GM19239 (cell line): ENCODE measurements at places on chromosomes 6 and 20.

DNA sequence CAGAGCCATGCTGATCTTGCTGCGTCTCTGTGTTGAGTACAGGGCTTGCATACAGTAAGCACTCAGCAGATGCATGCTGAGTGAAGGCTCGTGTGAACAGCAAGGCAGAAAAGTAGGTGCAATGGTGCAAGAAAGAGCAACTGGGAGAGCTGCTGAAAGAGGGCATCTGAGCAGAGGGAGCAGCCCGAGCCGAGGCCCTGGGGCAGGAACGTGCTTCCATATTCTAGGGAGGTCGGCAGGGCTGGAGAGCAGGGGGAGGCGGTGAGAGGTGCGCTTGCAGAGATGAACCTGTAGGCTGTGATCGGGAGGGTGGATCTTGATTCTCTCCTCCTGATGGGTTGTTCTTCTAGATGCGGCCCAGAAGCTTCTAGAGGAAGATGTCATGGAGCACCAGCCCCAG lies 26.4 kb upstream of the STX16 start:
- no peak for DNase-seq

DNA sequence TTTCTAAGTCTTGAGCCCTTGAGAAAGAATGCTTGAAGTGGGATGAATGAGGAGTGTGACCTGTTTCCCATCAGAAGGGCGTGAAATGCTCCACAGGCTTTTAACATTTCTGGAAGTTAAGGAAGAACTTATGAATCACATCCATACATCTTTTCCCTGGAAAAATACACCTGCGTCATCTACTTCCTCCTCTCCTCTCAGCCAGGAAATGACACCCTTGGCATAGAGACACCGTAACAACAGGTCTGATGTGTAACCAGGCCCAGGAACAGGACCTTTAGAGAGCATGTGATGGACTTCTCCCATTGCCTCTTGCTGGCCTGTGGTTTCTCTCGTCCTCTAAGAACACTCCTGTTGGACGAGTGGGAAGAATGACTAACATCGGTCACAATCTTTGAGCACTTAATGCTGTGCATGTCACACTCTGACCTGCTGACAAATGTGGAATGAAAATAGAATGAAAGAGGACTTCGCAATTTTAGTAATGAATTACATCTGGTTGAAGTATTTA lies 28.5 kb upstream of the CITED2 start:
- no peak for DNase-seq

DNA sequence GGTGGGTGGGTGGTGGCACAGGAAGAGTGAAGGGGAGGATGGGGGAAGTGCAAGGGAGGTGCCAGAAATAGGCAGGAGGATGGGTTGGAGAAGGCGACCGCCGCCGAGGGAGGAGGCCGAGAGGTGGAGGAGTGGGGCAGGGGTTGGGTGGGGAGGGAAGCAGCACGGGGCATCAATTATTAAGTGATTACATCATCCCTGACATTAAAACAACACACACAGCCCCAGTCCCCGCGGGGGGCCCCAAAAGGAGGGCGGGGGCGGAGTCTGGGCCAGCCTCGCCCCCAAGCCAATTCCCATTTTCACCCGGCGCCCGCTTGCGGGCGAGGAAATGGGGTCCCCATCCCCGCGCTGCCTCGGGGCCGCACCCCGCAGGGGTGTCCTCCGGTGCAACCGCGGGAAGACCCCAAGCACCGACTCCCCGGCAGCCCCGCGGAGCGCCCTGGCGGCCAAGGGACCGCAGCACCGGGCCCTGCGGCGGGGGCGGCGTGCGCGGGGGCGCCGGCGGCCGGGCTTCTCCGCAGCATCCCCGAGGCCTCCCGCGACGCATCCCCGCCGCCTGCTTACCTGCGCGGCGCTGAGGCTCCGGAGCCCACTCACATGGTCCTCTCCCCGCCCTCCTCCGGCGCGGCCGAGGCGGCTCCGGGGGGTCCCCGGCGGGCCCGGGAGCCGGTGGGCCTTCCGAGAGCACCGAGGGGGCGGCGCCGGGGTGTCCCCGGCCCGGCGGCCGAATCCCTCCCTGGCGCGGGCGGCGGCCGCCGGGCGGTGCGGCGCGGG lies 663 bp downstream of the FYN start:
- no peak for DNase-seq

DNA sequence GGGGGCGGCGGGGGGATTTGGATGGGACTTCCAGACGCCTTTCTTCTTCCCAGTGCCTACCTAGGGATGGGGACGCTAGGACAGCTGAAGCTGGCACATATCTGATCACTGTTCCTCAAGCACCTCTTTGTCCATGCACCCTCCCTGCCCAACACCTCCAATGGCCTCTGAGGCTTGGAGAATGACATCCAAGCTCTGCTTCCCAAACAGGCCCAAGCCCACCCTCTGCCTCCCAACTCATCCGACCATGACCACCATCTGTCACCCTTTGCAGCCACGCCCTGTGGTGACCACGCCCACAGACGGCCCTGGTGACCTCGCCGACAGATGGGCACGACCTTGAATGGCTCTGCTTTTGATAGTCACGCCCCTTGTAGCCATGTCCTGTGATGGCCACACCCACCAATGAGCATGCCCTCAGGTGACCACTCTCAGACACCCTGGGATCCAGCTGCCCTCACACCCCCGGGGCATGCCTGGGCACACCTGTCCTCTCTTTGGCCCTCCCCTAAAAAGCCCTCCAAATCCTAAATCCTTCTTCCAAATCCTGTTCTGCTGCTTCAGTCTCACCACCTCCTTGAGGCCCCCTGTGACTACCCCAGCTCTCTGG lies 51.0 kb downstream of the SSR1 start:
- no peak for DNase-seq

- no peak for DNase-seq
These were observed 157.1 kb downstream of the AKAP7 start for GRCh38 chr6:131292145-131292938.

GRCh38 chr6:112581015-112581414 lies 233.9 kb downstream of the RFPL4B start:
- DNase-seq = no peak

GRCh38 chr6:17002123-17002522 lies 99.7 kb upstream of the STMND1 start:
- no peak for DNase-seq

DNA sequence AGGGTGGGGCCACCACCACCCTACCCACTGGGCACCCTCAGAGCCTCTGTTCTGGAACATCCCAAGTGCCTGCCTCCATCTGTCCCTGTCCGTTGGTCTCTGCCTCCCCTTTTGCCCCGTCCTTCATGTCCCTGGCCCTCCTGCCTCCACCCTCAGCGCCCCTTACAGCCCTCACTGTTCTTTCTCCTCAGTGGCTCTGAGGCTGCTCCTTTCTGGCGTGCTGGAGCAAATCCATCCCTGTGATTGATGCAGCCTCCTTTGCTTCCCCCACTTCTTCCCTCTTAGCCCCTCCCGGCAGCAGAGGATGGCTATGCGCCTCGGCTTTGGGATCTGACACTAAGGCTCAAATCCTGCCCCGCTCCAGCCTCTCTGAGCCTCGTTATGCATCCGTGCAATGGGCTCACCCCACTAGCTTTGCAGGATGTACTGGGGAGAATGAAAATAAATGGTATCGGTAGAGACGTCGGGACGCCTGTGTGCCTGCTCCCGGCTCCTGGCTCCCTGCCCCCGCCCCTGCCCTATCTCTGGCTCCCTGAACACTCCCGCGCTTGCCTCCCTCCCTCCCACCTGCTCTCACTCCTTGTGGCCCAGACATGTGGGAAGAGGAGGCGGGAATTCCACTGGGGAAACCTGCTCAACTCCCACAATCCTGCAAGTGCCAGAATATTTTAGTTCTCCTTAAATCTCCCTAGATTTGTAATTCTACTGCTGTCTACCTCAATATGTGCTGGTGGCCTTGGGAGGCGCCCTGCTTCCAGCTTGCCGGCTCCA lies 13.1 kb downstream of the VSTM2L start:
- no peak for DNase-seq

GRCh38 chr6:36657942-36658544 lies 20.5 kb upstream of the CDKN1A start:
- DNase-seq = no peak

GRCh38 chr6:5778317-5778857 lies 228.3 kb downstream of the NRN1 start:
- DNase-seq = peak; percentile 25

DNA sequence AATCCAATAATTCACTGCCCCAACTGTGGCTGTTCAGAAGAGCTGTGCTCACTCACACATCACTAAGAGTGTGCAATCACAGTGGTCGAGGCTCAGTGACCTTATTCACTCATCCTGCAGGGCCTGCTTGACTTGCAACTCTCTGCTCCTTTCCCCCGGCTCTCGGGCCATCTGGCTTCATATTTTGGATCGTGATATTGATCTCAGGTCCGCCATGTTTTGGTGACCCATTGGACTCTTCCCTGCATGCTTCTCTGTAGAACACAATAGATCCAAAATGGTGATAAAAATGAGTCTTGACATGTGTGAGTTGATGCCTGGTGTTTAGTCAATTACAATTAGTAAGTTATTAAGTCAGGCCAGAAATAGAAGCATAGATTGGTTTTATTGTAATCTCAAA lies 313.9 kb upstream of the SOX4 start:
- no peak for DNase-seq
